ENCODE measurements at places on chromosomes 5 and 9.

DNA sequence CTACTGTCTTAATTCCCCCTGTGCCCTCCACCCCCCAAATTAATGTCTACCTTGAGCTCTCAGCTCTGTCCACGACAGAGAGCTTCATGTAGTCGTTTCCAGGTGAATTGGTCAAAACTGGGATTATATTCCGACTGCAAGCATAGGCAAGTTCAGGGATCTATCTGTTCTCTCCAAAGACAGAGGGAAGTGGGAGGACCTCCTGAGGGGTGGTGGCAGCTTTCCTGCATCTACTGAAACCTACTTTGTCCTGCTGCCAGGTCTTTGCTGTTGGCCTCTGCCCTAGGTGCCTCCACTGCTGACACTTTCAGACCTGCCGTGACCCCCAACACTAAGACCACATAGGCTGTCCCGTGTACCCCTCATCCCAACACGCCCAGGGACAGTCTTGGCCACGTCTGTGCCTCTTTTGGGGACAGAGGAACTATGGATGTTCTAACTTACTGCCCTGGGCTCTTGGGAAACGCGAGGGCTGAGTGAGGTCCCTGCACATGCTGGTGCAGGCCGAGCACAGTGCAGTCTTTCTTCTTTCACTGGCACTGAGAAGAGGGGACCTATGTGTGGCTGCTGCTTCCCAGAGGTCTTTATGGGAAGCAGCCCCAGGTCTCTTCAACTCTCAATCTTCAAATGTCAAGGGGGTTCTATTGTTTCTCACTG lies 125.6 kb downstream of the NTRK2 start:
- no peak for DNase-seq

DNA sequence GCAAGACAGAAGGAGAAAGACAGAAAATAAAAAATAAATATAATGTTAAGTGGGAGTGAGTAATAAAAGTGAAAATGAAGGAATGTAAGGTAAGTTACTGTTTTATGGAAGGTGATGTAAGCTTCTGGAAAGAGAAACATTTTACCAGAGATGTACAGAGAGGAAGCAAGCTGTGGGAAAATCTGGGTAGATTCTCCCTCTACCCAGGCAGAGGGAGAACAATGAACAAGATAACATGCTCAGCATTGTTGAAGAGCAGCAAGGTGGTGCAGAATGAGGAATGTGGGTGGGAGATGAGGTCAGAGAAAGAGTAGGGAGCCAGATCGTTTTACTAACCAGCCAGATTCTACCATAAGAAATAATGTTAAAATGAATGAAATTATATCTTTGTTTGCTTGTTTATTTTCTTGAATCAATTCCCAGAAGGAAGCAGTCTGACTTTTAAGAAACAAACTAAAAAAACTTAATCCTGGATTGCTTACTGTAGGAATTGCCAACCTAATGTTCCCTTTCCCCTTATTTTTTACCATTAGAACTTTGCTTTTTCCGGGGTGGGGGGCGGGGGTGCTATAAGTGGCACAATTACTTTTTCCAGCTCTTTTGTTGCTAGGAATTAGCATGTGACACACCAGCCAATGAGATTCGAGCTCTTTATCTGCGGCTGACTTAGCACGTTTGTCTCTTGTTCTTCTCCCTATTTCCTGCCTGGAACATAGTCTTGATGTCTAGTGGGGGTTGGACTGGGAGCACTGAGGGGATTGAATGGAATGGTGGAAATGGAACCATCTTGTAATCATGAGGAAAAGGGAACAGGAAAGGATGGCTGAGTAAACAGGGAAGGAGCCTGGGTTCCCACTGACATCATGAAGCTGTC lies 356.7 kb downstream of the TMEM167A start:
- DNase-seq, result no peak

DNA sequence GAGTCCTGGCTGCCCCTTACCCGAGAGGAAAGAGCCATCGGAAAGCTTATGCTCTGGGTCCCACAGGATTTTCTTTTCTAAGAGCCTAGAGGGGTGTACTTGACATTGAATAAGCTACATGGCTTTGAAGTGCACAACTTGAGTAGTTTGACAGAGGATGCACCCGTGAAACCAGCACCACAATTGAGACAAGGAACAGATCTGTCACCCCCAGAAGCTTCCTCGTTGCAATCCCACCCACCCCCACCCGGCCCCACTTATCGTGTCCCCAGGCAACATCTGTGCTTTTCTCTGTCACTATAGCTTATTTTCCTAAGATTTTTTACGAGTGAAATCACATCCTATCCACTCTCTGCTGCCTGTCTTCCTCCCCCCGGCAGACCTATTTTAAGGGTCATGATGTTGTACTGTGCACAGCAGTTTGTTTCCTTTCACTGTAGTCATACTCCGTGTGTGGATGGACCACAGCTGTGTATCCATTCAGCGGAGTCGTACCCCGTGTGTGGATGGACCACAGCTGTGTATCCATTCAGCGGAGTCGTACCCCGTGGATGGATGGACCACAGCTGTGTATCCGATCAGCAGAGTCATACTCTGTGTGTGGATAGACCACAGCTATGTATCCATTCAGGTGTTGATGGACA lies 8.8 kb upstream of the FCN2 start:
- no peak for DNase-seq

DNA sequence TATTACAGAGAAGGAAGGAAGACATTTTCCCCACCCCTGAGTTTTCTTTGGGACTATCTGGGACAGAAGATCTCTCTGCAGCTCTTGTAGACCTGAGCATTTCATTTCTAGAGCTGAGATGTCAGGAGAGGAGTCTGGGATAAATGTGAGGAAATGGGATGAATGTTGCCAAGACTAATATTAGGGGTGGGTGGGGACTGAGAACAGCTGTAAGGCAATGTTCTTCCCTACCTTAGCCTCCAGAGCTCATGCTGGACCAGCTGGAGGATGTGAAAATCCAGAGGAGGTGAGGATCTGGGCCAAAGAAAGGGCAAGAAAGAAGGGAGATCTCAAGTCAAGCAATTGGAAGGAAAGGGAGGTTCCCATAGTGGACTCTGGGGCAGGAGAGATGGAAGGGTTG lies 23.1 kb upstream of the FOXD1 start:
- no peak for DNase-seq

DNA sequence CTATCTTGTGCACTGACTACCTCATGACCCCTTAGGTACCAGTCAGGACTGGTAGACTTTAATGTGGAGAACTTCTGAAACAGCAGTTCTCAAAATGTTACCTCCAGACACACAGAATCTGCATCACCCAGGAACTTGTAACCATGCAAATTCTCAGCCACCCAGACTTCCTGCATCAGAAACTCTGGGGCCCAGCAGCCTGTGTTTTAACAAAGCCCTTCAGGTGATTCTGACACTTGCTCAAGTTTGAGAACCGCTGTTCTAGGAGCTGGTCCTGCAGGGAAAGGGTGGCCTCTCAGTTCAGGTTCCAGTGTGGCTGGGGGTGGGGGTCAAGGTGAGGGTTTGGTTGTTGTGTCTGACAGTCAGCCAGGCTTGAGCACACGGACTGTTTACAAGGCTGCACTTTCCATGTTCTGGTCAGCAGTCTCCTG lies 28.4 kb downstream of the ZFP62 start:
- no peak for DNase-seq

DNA sequence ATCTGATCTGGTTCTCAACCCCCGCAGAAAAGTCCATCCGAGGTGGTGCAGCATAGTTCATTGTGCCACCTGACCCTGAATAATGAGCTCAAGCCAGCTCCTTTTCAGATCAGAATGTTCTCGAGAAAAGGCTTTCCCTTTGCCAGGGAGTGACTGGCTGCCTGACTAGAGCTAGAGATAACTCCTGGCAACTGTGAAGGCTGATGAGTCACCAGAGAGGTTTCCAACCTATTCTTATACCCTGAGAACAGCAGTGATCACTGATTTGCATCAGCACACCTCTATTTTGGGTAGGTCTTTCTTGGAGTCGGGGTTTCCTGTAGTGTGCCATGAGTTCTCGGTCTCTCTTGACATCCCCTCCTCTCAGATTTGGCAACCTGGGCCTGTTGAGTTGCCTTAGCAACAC lies 127.9 kb downstream of the PIK3R1 start:
- peak; percentile 56 for DNase-seq

DNA sequence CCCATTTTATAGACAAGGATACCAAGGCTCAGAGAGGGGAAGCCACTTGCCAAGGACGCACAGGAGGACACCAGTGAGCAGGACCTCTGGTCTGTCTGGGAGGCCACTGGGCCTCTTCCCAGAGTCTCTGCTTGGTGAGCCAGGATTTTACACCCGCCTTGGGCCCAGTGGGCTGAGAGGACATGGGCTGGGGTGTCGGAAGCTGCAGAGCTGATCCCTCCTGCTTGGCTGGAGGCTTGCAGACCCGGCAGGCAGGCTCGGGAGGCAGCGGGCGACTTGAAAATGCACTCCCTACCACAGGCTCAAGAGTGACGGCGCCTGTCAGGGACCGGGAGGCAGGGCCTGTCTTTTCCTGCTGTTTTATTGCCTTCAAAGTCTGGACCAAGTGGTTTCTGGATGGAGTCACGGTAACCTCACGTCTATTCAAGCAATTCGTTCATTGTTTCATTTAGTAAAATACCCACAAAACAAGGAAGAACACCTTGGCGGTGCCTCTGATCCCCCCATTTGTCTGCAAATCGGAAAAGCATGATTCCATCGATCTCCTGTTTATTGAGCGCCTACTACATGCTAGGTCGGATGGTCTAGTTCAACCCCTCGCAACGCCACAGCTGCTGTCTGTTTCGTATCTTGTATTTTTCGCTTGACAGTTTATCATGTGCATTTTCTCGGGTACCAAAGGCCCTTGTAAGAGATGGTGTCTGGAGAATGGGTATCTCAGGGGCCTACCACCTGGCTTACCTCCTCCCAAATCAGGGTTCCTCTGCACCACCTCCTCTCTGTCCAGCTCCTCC lies 108.1 kb upstream of the IER5L start:
- no peak for DNase-seq

GRCh38 chr5:1644810-1645571 lies 121.2 kb upstream of the LPCAT1 start:
- peak; percentile 92 for DNase-seq

DNA sequence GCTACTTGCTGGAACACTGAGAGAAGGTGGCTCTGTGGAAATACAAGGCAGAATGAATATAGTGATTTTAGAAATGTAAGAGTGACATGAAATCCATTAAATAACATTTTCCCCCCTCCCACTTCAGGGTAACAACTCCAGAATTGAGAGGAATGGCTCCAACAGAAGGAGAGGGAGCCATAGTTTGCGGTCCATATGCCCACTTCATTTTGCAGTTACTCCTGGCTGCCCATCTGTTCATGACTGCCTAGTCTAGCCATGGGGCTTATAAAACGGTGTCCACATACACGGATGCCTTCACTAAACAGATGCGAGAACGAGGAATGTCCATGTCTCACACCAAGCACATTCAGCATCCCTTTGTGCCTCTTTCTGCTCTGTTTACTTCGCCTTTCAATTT lies 186.7 kb downstream of the TMEM38B start:
- DNase-seq, result no peak

DNA sequence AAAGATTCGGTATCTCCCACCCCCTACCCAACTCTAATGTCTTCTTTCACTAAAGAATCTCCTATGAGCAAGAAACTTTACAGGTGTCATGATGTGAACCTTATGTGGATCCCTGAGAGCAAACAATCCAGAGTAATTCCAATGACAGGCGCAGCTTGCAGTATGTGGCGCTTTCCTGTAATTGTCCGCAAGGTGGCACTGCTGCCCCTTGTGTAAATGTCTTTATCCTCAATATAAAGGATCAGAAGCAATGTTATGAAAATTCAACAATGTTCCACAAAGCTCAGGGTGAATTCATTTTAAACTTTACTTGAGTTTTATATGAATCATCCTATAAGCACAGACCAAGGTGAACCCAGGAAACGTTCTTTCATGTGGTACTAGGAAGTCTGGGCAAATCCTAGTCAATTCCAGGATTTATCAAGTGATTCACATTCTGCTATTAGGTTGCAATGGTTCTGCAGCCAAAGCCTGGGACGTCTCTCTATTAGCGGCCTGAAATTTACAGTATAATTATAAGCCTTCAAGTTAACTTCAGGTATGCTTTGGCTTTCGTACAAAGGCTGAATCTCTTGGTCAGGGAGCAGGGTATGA lies 113.7 kb downstream of the TRPM6 start:
- DNase-seq, result peak; percentile 81

GRCh38 chr9:71767163-71767775 lies 1.0 kb downstream of the CEMIP2 start:
- no peak for DNase-seq

DNA sequence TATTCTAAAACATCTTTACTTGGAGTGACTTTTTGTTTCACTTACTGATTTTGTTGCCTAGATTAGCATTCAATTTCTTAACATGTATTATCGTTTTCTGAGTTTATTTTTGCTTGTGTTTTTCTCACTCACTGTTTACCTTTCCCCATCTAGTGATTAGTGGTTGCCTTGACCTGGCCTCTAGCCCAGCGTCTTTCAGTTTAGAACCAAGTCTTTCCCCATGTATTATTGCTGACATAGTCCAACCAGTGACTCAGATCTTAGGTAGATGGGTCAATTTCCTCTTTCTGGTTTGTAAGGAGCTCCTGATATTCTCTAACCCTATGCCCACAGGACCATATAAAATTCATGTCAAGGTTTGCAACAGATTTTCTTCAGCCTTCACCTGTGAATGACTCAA lies 135.5 kb downstream of the PRR16 start:
- DNase-seq, result peak; percentile 83

GRCh38 chr5:120101771-120102170 lies 362.3 kb upstream of the PRR16 start:
- no peak for DNase-seq

- DNase-seq, result no peak
Observed at GRCh38 chr9:3035579-3036332, 191.9 kb upstream of the PUM3 start.

- no peak for DNase-seq
Observed at GRCh38 chr9:90455316-90455715, 187.3 kb downstream of the DIRAS2 start.

DNA sequence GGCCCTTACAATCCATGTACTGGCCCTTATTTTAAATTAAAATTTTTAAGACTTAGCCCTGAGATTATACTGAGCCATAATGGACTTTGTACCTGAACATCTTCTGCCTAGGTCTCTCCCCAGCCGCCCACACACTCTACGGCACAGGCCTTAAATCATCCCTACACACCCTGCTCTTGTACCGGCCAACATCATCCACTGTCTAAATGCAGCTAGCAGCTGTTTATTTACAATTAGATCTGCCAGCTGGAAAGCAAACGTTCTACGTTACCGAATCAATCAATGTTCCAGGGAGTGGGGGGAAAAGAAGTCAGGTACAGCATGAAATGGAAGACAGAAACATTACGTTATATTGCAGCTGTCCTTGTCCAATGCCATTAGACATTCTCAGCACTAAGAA lies 88.4 kb upstream of the GRAMD2B start:
- DNase-seq, result no peak

DNA sequence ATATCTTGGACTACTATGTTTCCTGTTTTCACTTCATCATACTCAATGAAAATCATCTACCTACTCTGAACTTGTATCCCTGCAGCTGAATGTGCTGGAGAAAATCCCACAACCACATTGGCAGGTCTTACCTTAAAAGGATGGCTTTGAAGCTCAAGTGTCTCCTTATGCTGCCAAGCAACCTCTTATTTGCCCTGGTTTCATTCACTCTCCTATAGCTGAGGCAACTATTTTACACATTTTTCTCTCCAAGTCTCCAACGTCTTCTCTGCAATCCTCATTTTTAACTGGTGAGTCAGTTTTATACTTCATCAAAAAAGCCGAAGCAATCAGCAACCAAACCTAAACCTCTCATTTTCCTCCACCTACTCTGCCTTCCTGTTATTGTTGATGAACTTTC lies 49.7 kb downstream of the POU4F3 start:
- DNase-seq, result peak; percentile 28

- DNase-seq, result no peak
Observed at GRCh38 chr5:74186356-74187315, 453.9 kb downstream of the ENC1 start.

- DNase-seq, result peak; percentile 94
Observed at GRCh38 chr5:78504704-78505677, 143.6 kb downstream of the LHFPL2 start.

All from PC-3 (cell line).